ENCODE measurements at places on chromosomes 11 and 22. TPM values are rescaled to one million over a fixed set of nuclear protein-coding genes. Genes with fewer than 3 reads are reported as not detected.

DNA sequence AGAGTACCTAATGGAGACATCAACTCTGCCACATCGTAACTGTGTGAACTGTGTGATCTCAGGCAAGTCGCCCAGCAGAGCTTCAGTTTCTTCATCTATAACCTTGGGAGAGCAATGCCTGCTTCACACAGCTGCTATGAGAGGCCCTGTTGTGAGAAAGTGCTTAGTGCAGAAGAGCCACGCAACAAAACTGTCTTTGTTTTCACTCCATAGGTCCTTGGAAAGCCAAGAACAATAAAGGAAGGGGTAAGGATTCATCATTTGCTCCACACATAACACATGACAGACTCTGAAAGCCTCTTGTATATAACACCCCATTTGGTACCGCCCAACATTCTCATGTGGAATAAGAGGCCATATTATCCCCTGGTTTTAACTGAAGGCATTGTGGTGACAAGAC lies 231.9 kb upstream of the ISX start:
- no peak overlapping the region for H3K27ac ChIP-seq
- no peaks in the 10 kb centered on the region for H3K27me3 ChIP-seq
- H3K4me1 ChIP-seq, result no peaks in the 10 kb centered on the region
- H3K4me3 ChIP-seq, result no peak overlapping the region
- DNase-seq, result no peak
- H3K36me3 ChIP-seq, result no peaks in the 10 kb centered on the region

- no peaks in the 10 kb centered on the region for H3K4me1 ChIP-seq
- H3K4me3 ChIP-seq, result peak overlapping the region; percentile 52
Observed at GRCh38 chr22:23856721-23857605, 712 bp upstream of the SLC2A11 start.

DNA sequence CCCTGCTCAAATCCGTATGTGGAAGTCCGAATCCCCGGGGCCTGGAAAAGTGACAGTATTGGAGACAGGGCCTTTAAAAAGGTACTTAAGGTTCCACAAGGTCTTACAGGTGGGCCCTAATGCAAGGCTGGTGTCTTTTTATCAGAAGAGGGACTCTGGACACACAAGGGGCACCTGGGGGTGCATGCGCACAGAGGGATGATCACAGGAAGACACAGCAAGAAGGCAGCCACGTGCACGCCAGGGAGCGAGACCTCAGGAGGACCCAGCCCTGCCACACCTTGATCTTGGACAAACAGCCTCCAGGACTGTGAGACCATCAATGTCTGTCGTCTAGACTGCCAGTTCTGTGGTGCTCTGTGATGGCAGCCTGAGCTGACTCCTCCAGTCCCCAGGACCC lies 96.5 kb downstream of the SHANK2 start:
- no peak for DNase-seq
- no peaks in the 10 kb centered on the region for H3K27me3 ChIP-seq
- no peak overlapping the region for H3K27ac ChIP-seq
- H3K4me3 ChIP-seq, result no peak overlapping the region

- H3K4me1 ChIP-seq, result no peaks in the 10 kb centered on the region
- H3K27ac ChIP-seq, result no peak overlapping the region
- H3K27me3 ChIP-seq, result no peaks in the 10 kb centered on the region
- H3K36me3 ChIP-seq, result no peaks in the 10 kb centered on the region
- no peak overlapping the region for H3K4me3 ChIP-seq
Observed at GRCh38 chr11:132644520-132645239, 887.6 kb downstream of the OPCML start.

- no peak overlapping the region for H3K4me3 ChIP-seq
- no peaks in the 10 kb centered on the region for H3K27me3 ChIP-seq
- H3K36me3 ChIP-seq, result no peaks in the 10 kb centered on the region
Observed at GRCh38 chr22:41772198-41772597, 28.3 kb upstream of the CCDC134 start.

- DNase-seq, result no peak
- H3K27ac ChIP-seq, result no peak overlapping the region
- no peaks in the 10 kb centered on the region for H3K27me3 ChIP-seq
Observed at GRCh38 chr11:11640996-11641395, 19.2 kb upstream of the GALNT18 start.

GRCh38 chr11:121688055-121688491 lies 235.3 kb upstream of the SORL1-AS1 start:
- no peaks in the 10 kb centered on the region for H3K4me1 ChIP-seq
- H3K36me3 ChIP-seq, result no peaks in the 10 kb centered on the region
- DNase-seq, result no peak
- no peaks in the 10 kb centered on the region for H3K27me3 ChIP-seq

DNA sequence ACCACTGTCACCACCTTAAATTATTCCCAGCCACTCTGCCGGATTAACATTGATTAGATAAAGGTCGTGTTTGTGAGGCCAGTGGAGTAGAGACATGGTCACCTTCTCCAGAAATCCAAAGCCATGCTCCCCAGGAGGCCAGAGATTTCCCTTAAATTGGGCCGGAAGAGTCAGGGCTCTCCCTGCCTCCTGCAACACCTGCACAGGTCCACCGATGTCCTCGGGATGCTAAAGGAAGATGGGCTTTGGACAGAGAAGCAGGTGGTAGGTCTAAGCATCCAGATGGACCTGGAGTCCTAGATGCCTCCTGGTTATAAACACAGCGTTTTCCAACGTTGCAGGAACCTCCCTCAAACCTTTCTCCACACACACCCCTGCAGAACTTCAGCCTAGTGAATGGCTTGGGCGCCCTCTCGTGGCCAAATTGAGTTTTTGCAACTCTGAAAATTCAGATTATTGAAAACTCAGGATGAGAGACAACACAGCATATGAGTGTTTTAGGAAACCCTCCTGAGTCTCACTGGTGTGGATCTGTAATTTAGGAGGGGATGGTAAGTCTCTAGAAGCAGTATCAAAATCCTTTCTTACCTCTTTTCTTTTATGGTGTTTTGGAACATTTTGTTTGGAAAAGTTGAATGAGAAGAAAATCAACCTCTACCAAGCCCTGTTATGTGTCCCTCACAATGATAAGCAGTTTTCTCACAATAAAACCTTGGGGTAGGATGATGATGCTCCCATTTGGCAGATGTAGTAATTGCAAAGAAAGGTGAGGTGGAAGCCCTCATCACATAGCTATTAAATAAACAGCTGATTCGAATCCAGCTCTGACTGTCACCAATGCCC lies 109.6 kb downstream of the RRAS2 start:
- H3K27me3 ChIP-seq, result no peaks in the 10 kb centered on the region
- peak; percentile 35 for DNase-seq
- H3K4me3 ChIP-seq, result no peak overlapping the region
- H3K36me3 ChIP-seq, result no peaks in the 10 kb centered on the region
- H3K27ac ChIP-seq, result no peak overlapping the region

- no peaks in the 10 kb centered on the region for H3K27me3 ChIP-seq
- H3K36me3 ChIP-seq, result no peaks in the 10 kb centered on the region
- peak; percentile 62 for DNase-seq
- H3K27ac ChIP-seq, result peak overlapping the region; percentile 82
Observed at GRCh38 chr11:45180848-45181192, 34.4 kb downstream of the PRDM11 start.

DNA sequence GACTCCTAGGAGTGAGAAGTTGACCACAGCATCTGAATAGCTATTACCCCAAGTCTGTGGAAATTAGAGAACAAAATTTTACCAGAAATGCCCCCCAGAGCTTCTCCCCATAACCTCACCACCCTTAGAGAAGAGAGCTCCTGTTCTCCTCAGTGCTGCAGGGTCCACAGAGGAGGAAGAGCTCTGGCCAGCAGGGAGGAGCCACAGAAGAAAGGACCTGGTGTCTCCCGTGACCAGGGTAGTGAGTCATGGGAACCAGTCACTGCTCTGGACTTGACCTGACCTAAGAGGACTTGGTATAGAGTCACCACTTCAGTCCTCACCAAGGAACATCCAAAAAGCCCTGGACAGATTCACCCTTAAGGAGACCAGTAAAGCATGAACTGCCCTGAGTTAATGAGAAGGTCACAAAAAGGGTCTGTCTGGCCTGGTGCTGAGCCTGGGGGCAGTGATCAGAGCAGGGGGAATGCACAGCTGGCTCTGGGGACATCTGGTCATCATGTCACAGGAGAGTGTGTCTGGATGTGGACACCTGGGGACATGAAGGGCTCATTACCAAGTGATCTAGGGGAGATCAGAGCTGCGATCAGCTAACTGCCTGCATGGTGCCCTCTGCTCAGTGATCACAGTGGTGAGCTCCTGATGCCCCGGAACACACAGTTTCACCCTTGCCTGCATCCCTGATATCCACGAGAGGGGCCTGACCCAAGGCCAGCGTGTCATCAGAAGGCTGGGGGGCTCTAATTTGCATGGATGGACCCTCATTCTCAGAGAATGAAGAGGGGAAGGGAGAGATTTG lies 103.3 kb upstream of the TOP3B start:
- H3K4me3 ChIP-seq, result no peak overlapping the region
- H3K4me1 ChIP-seq, result no peaks in the 10 kb centered on the region
- no peak for DNase-seq

- no peaks in the 10 kb centered on the region for H3K27me3 ChIP-seq
- H3K27ac ChIP-seq, result no peak overlapping the region
- H3K4me3 ChIP-seq, result no peak overlapping the region
- no peaks in the 10 kb centered on the region for H3K36me3 ChIP-seq
- H3K4me1 ChIP-seq, result no peaks in the 10 kb centered on the region
- DNase-seq, result no peak
Observed at GRCh38 chr22:47375621-47376321, 613.3 kb downstream of the TBC1D22A start.

DNA sequence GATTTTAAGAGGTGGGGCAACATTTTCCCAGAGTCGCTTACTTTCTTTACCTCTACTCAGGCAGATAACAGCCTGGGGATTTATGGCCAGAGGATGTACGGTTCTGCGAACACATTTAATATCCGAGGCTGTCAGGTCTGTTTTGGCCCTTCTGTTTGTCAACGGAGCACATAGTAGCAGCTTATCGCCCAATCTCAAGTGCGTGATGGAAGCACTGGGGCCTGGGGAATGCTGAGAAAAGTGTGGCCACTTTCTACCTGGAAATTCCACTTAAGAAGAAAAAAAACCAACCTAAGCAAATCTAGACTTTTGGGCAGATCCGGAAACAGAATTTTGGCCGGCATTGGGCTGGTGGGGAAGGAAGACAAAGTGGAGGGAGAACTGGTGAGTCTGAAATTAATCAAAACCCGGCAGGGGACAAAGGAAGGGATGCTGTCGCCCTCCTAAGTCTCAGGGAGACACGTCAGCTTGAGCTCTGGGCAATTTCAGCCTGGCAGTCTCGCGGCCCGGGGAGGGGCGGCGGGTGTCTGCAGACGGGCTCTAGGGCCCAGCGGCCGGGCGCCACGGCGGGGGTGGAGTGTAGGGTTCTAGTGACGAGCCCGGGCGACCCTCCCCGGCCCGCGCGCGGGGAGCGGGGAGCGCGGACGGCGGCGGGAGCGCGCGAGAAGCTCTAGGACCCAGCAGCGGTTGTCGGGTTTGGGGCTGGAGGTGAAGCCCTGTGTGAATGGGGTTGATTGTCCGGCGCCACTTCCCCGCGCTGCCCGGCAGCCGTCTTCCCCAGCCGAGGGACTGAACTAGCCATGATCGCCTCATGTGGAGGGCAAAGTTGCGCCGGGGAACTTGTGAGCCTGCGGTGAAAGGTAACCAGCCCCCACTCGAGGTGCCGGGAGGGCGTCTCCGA lies at the start of gene AMOTL1:
TSS of gene AMOTL1 (plus strand) at position 656 of the 901 bp plus-strand sequence. CDS start at position 812, 156 bp downstream.
- H3K36me3 ChIP-seq, result no peaks in the 10 kb centered on the region
- peak within 1 kb of the TSS; percentile 89 for H3K4me3 ChIP-seq
- DNase-seq, result peak; percentile 90
- H3K27me3 ChIP-seq, result no peaks in the 10 kb centered on the region
- peak within 1 kb of the TSS; percentile 92 for H3K27ac ChIP-seq

DNA sequence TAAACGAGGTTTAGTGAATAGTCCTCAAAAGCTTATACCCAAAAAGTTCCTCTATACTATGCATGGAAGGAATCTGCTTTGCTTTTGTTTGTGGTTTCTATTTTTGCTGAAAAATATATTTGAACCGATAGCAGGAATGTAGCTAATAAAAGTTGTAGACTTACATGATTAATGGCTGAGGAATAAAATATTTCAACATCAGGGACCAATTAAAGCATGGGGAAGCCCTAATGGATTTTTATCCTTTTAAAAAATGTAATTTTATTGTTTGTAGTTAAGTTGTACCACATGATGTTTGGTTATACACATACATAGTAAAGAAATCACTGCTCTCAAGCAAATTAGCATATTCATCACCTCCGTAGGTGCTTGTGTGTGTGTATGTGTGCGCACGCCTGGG lies 295.3 kb upstream of the CNTN5 start:
- H3K4me1 ChIP-seq, result no peaks in the 10 kb centered on the region
- DNase-seq, result no peak
- no peak overlapping the region for H3K27ac ChIP-seq
- no peak overlapping the region for H3K4me3 ChIP-seq

- no peaks in the 10 kb centered on the region for H3K4me1 ChIP-seq
- peak within 1 kb of the TSS; percentile 76 for H3K27ac ChIP-seq
- no peaks in the 10 kb centered on the region for H3K36me3 ChIP-seq
- peak; percentile 60 for DNase-seq
- no peaks in the 10 kb centered on the region for H3K27me3 ChIP-seq
Observed at GRCh38 chr22:39013942-39014722, at the start of gene APOBEC3C. Gene APOBEC3C (plus strand): TSS chr22:39014257. CDS start chr22:39014363, 106 bp downstream.

DNA sequence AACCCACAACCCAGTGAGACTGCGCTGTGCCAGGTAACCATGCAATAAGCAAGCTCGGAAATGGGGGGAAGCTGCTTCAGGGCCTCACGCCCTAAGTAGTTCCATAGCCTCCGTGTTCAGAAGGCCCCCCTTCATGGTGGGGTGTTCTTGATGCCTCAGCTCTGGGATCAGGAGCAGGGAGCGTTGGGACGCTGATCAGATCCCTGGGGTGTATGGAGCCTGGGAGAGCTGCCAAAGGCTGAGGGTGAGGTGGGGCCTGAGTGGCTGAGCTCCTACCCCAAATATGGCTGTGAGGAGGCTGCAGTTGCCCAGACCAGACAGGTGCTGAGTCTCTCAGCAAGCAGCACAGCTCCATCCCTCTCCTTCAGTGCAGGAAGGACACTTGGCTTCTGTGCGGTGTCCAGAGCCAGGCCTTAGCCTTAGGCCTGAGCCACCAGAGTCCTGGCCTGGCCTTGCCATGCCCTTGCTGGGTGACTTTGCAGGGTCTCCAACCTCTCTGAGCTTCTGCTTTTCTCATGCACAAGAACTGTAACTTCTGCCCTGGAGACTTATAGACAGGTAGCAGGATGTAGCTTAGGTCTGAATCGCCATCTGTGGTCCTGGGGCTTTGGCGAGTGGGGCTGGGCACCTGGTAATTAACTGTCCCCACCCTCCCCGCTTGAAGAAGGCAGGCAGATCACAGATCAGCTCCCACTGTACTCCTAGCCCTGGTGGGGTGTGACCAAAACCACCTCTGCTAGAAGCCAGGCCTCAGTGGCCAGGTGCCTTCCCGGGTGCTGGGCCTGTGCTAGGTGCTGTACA lies 5.3 kb downstream of the MMP11 start:
- no peaks in the 10 kb centered on the region for H3K27me3 ChIP-seq
- no peak overlapping the region for H3K27ac ChIP-seq
- DNase-seq, result no peak
- no peak overlapping the region for H3K4me3 ChIP-seq

- no peak overlapping the region for H3K4me3 ChIP-seq
- H3K36me3 ChIP-seq, result no peaks in the 10 kb centered on the region
- no peaks in the 10 kb centered on the region for H3K4me1 ChIP-seq
- no peak overlapping the region for H3K27ac ChIP-seq
- no peaks in the 10 kb centered on the region for H3K27me3 ChIP-seq
- peak; percentile 45 for DNase-seq
Observed at GRCh38 chr11:1104411-1105182, 29.9 kb downstream of the MUC2 start.

- no peak overlapping the region for H3K4me3 ChIP-seq
- H3K4me1 ChIP-seq, result no peaks in the 10 kb centered on the region
- H3K36me3 ChIP-seq, result no peaks in the 10 kb centered on the region
- no peak overlapping the region for H3K27ac ChIP-seq
- no peak for DNase-seq
Observed at GRCh38 chr11:118008271-118008911, 22.2 kb downstream of the IL10RA start.

PVALB gene
- total RNA-seq, result not detected

MS4A4A gene
- total RNA-seq, result 18.9 TPM

CNGA4 gene
- total RNA-seq, result 0.14 TPM

MRGPRE gene
- 0.16 TPM for total RNA-seq

PRR14L gene
- 18.5 TPM for total RNA-seq

MFNG gene
- 1.5 TPM for total RNA-seq

All from pancreas (tissue), 10 donors.